Renal pelvis (tissue), 12 donors: ENCODE measurements at places on chromosomes 12 and 14. TPM values are rescaled to one million over a fixed set of nuclear protein-coding genes. Genes with fewer than 3 reads are reported as not detected.

GRCh38 chr12:52003016-52003550 lies 3.7 kb upstream of the TAMALIN start:
- DNase-seq = no peak

DNA sequence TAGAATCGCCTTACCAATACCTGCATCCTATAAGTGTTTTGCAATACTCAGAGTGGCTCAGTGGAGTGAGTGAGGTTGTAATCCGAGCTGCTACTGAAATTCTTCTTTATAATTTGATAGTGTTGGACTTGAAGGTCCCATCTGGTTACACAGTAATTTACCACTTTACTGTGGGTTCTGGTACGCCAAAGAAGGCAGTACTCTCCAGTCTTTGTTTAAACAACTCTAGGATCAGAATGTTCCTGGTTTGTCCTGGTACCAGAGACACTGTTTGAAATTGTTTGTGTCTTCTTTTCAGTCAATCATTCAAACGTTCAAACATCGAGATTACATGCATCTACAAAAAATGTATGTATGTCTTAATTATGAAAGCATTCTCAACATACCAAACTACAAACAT lies 51.3 kb upstream of the AMN1 start:
- no peak for DNase-seq

DNA sequence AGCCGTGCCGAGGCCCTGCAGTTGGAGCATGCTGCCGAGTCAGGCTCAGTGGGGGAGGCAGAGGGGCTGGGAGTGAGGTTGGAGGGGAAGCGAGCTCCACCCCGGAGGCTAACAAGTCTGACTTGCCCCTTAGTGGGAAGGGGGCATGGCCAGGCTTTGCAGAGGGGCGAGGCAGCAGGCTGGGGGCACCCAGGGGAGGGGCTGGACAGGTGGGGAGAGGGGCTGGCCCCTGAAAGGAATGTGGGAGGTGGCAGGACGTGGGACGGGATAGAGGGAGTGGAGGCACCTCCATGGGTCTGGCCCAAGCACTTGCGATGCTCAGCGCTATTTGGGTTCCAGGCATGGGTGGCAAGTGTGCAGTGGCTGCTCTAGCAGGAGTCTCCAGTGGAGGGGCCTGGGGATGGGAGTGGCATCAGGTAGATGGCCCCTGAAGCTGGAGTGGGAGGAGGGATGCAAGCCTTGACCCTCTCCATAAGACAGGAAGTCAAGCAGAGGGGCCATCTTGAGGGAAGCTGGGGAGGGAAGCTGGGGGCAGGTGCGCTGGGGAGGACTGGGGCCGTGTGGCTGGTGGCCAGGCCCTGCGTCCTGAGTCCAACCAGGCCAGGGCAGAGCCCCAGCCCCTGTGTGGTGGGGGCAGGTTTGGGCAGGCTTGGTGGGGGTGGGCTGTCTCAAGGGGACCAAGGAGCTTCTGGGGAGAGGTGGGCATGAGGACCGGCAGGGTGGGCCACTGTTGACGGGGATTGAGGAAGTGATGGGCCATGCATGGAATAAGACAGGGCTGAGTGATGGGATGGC lies 2.6 kb downstream of the TRMT61A start:
- no peak for DNase-seq

- no peak for DNase-seq
Observed at GRCh38 chr12:6981152-6982052, 10.7 kb downstream of the EMG1 start.

Gene ACVRL1
- polyA plus RNA-seq = 33.6 TPM

GRCh38 chr12:46579474-46579873 lies 206.9 kb upstream of the SLC38A2 start:
- no peak for DNase-seq

Gene KCNH3
- 6.7 TPM for polyA plus RNA-seq
